HuH-7.5 (cell line): ENCODE measurements at places on chromosomes 12 and 14.

GRCh38 chr12:49537752-49538509 lies 899 bp upstream of the KCNH3 start:
- DNase-seq: peak; percentile 84

GRCh38 chr12:52971679-52972329 lies 22.9 kb downstream of the KRT18 start:
- DNase-seq: no peak

DNA sequence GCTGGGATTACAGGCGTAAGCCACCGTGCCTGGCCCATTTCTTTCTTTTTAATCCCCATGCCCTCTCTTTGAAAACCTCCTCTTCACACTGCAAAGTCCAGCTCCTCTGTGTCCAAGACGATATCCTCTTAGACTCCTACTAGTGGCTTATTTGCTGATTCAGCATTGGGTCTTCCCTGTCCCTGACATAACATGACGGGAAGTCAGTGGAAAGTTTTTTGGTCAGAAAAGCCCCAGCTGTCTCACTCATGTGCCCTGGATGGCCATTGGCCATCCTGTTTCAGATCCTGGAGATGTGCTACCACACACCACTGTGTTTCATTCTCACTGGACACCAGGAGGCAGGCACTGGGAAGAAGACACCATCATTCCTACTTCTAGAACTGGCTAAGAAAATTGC lies 102.6 kb upstream of the MED13L start:
- no peak for DNase-seq

DNA sequence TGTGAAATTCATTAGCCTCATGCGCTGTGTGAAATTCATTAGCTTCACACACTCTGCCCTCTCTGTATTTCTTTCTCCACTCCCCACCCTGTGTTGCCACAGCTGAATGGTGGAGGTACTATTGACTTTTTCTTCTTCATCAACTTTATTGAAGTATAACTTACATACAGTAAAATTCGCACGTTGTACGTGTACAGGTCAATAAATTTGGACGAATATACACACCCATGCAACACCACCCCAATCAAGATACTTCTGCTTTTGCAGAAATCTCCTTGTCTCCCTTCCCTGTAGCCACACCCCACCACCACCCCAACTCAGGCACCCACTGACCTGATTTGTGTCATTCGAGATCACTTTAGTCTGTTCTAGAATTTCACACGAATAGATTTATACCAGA lies 51.8 kb downstream of the FBXL14 start:
- no peak for DNase-seq

- DNase-seq: no peak
Observed at GRCh38 chr14:104588066-104588857, 8.7 kb downstream of the C14orf180 start.

DNA sequence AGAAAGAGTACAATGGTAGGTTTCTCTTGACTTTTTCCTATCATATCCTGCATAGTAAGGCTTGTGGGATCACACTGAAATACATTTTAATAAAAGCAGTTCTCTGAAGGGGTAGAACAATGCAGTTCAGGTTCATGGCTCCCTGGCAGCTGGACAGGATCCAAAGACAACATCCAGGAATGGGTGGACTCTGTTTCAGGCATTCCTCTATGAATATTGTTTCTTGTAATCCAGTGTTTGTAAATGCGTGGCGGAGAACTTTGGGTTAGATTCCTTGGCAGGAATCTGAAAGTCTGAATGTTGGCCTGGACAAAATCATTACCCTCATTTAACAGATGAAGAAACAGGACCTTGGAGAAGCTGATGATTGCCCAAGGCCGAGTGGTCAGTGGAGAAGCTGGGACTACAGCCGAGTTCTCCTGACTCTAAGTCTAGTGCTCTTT lies 43.5 kb downstream of the SYNE2 start:
- no peak for DNase-seq

DNA sequence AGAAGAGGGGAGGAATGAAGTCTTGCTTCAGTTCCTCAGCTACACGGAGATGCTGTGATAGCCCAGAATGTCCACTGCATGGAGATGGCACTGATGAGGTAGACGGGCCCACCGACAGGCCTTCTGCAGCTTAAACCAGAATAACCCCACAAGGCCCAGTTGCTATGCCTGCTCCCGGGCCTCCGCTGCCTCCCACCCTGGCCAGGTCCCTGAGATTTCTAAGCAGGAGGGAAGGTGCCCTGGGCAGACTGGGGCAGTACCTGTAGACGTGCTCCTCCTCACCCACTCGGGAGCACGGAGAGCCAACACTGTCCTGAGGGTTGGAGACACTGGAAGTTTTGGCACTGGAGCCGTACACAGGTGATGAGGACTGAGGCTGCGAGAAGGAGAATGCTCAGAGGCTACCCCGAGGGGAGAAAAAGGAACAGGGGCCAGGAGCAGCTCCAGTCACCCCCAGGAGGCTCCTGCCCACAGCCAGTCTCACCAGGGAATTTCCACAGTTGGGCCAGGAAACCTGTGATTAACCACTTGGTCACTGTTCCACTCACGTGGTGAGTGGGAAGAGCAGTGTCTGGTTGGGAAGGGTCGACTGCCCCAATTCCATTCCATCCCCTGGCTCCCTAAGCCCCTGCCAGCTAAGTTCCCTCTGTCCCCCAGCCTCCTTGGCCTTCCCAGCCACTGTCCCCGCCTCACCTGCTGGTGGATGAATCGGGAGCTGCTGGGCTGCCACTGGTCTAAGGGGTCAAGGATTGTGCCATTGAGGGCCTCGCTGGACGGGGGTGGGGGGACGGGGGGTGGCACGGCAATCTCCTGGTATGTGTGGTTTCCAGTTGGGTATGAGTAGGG lies 22.8 kb upstream of the RPLP0 start:
- no peak for DNase-seq

- peak; percentile 53 for DNase-seq
Observed at GRCh38 chr14:77208291-77208978, 26.8 kb downstream of the TMEM63C start.

- no peak for DNase-seq
Observed at GRCh38 chr14:43855556-43855955, 651.5 kb downstream of the FSCB start.

- DNase-seq: no peak
Observed at GRCh38 chr12:107374161-107374840, 281.0 kb upstream of the CRY1 start.

- DNase-seq: no peak
Observed at GRCh38 chr14:31541702-31542101, 19.5 kb upstream of the NUBPL start.

DNA sequence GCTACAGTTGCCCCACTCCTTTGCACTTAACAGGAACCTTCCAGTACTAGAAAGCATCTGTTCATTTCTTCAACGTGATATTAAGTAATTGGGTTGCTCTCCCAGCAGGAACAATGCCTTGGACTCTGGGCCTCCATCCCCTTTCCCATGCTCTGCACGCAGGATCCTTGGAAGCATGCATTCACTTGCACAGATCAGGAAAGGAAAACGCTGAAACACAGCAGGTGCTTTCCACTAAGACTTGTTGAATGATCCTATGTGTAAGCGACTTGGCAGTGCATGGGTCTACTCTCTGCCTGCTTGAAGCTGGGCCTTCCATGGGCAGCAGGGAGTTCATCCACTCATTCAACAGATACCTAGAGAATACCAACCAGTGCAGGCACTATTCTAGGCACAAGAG lies 2.3 kb downstream of the LTBP2 start:
- no peak for DNase-seq

DNA sequence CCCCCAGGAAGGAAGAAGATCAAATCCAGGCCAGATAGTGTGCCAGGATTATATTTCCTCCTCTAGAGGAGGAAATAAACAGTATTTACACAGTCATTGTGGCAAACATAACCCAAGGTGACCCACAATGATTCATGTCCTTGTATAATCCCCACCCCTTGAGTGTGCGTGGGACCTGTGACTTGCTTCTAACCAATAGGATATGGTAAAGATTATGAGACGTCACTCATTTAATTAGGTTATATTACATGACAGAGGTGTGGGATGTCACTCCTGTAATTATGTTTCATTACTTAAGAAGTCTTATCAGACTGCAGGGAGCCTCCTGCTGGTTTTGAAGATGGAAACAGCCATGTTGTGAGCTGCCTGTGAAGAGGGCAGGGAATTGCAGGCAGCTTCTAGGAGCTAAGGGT lies 12.2 kb upstream of the CATSPERB start:
- DNase-seq: no peak

DNA sequence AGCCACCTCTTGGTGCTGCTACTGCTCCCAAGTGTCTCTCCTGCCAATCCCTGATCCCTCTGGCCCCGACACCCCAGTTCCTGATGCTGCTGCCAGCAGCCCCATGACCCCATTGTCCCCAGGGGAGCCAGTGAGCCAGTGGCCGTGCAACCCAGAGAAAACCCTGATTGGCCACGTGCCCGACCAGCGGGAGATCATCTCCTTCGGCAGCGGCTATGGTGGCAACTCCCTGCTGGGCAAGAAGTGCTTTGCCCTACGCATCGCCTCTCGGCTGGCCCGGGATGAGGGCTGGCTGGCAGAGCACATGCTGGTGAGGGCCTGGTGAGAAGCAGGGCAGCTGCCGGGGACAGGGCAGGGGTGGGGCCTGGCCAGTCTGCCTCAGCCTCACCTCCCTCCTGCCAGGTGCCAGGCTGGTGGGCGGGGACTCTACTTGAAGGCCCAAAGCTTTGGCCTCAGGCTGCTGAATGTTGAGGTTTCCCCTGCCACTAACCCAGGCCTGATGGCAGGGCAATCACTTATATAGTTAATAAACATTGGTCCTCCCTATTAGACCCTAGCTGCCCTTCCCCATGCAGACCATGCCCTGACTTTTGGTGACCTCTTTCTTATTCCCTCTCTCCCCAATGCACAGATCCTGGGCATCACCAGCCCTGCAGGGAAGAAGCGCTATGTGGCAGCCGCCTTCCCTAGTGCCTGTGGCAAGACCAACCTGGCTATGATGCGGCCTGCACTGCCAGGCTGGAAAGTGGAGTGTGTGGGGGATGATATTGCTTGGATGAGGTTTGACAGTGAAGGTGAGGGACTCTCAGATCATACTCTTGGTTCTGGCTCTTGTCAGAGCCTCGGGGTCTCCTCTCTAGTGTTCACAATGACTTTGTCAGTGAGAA lies 5.1 kb downstream of the PCK2 start:
- DNase-seq: no peak

GRCh38 chr12:1559676-1560091 lies 34.7 kb downstream of the FBXL14 start:
- DNase-seq: no peak

DNA sequence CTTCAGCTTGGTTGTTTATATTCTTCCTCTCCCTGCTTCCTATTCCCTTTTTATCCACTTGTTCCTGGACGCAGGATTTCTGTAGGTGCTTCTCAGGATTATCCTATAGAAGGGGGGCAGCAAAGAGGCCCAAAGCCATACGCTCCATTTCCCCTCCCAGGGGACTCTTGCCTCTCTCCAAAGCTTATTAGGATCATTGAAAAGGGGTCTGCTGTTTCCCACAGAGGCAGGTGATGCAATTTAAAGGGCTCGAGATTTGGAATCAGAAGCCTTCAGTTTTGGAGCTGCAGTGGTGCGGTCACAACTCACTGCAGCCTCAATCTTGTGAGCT lies 31.5 kb upstream of the SYNDIG1L start:
- DNase-seq: no peak

DNA sequence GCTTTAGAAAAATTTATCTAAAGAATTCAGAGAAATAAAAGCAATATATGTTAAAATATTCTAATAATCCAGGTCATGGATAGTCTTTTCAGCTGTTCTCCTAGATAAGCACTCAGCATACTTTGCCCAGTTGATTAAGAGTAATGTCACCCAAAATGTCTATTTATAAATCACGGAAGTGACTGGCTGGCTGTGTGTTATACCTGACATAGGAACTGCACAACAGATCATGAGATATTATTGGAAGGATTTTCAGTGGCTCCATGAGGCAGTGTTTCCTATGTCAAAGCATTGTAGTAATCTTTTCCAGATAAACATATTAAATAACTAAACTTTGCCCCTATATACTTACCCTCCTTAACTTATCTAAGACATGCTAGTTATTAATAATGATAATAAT lies 128.8 kb downstream of the ITPR2 start:
- no peak for DNase-seq

GRCh38 chr14:79511146-79511545 lies 700.2 kb downstream of the DIO2 start:
- no peak for DNase-seq

GRCh38 chr14:81550001-81550637 lies 16.5 kb upstream of the SEL1L start:
- DNase-seq: no peak

DNA sequence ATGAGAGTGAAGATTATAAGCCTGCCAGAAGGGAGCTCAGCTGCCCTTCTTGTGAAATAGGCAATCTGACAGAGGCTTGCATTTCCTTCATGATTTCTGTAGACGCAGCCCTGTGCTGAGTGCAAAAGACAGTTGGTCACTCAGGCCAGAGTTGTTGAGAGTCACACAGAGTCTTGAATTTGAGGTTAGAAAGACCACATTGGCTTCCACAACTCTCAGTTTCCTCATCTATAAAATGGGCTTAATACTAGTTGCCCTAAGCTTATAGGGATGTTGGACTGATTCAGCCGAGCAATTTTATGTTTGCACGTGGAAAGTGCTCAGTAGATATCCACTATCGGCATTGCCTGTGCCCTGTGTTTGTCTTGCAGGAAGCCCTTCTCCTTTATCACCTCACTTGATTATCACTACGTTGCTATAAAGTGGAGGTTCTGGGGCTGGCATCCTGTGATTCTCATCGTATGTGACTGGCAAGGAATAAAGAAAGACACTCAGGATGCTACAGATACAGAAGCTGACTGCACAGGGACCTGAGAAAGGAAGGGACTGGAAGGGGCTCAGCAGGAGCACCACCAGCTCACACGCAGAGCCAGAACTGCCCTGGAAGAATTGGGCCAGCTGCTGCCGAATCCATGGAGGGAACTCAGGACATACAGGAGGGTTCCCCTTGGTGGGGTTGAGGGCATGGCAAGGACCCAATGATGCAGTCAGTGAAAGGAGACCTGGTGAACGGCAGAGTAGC lies 19.8 kb upstream of the SERPINA4 start:
- no peak for DNase-seq

GRCh38 chr14:86933958-86934595 lies 1058.9 kb downstream of the GALC start:
- DNase-seq: no peak

DNA sequence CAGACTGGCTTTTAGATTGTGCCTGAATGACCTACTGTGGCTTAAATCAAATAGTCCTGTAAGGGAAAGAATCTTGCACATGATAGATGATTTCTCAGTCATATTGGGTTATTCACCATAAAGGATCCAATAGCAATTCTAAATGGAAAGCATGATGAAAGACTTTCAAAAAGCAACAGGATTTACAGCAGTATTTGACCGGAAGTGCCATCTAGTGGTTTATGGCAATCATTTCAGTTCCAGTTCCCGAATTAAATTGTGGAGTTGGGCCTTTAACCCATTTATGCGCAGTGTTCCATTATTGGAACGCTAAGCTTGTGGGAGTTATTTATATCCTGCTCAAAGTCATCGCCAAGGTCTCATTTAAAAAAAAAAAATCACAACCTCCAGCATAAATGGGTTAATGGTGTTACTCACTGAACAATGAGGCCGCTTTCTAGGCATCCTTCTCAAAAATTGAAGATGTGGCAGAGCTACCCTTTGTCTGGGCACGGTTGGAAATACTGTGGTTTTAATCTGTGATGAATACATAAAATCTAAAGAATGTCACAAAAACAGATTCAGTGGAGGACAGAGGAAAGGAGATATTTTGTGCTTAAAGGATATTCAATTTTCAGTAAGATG lies 60.8 kb upstream of the REP15 start:
- no peak for DNase-seq
